Activated T-cell treated with anti-CD3 and anti-CD28 coated beads for 1 hour (primary cell): ENCODE measurements at places on chromosomes 3 and 15.

- no peak for DNase-seq
Observed at GRCh38 chr3:59515966-59516365, 466.1 kb upstream of the CFAP20DC start.

- DNase-seq: no peak
Observed at GRCh38 chr15:72131922-72132321, 13.7 kb downstream of the SENP8 start.

GRCh38 chr3:31268868-31269267, 263.9 kb upstream of the STT3B start:
- DNase-seq: no peak

- DNase-seq: no peak
Observed at GRCh38 chr3:61562042-61562720, 810 bp downstream of the PTPRG start.

GRCh38 chr15:86063356-86064095, 16.1 kb upstream of the AGBL1 start:
- no peak for DNase-seq

DNA sequence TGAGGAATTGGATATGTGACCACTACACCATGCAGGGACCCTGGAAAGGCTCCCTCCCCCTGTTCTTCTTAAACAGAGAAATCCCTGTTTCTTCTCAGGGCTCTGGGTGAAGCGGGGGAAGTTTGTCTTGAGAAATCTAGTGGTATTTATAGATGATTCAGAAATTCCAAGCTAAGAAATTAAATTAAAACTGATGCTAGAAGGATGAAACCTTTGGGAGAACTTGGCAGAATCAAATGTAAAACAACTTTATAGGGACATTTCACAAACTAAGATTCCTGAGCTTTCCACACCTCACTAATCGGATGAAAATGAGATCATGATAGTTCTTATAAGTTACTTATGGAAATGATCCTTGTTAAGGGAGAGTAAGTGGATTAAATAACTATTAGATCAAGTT, 54.2 kb downstream of the FBXL2 start:
- DNase-seq: no peak

- no peak for DNase-seq
Observed at GRCh38 chr3:186598108-186598784, 14.6 kb upstream of the AHSG start.

- DNase-seq: no peak
Observed at GRCh38 chr15:65787260-65787659, 4.8 kb downstream of the DENND4A start.

DNA sequence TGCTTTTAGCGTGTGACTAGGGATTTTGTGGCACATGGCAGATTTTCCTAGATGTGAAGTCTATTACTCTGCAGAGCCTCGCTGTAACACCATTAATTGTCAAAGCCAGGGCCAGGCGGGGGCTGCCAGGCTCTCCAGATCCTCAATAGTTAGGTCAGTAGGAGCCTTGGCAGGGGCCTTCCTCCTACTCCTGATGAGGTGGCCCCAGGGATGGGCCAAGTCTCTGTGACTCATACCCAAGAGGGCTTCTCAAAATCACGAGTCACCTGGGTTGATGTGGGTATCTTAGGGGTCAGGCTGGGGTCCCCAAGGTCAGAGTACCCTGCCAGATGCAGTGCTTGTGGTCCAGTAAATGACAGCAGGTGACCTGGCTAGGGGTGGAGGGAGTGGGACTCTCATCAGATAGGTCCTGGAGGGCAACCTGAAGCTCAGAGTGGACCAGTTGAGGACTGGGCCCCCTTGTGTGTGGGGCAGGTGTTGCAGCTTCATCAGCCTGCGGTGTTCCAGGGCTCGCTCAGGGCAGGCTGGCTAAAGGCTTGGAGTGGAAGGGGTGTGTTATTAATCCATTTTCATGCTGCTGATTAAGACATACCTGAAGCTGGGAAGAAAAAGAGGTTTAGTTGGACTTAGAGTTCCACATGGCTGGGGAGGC, 88.5 kb upstream of the MYZAP start:
- no peak for DNase-seq

GRCh38 chr3:132325634-132326033, 8.4 kb downstream of the ACP3 start:
- no peak for DNase-seq

GRCh38 chr3:27910456-27910855, 188.3 kb upstream of the EOMES start:
- no peak for DNase-seq

GRCh38 chr3:55795746-55796145, 308.6 kb upstream of the WNT5A start:
- DNase-seq: no peak

- DNase-seq: no peak
Observed at GRCh38 chr3:149541091-149541491, 66.6 kb downstream of the TM4SF4 start.

DNA sequence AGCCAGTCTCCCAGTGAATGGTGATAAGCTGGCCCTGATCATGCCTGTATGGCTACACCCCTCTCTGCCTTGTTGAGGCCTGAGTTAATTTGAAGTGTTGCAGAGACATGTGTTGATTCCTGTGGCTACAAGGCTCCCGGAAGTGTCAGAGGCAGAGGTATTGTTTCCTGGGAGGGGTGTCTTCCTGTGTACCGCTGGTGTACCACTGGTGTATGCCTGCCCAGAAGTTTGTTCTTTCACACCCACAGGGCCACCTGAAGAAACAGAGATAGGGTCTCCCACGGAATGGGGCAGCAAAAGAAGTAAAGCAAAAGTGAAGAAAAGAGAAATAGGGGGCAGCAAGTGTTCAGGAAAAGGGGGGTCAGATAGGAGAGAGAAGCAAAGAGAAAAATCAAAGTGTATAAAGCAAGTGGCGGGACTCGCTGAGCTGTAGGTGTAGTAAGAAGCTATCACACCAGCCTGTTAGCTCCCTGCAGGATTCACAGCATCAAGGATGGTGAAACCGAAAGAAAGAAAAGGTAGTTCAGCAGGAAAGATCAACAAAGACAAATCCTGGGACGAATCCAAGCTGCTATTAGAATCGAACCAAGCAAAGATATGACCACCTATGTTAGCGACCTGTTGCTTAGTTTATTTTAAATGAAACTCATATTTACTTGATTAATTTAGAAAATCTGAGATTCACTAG, 36.6 kb upstream of the CD47 start:
- DNase-seq: peak; percentile 38

GRCh38 chr3:155313300-155313699, 19.8 kb upstream of the STRIT1 start:
- no peak for DNase-seq

DNA sequence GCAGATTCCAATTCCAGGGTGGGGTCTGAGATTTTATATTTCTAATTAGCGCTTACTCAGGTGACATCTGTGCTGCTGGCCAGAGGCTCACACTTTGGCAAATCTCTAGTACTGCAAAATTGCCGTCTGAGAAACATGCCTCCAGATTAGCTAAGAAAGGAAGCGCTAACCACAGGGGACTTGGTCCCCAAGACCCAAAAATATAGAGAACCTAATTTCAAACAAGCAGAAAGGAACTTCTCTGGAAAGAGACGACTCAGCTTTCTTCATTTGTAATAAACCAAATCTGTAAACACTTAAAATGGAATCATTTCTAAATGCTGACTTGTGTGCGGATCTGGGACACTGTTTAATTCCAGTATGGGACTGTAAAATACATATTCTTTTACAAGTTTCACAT, 55.7 kb downstream of the B3GNT5 start:
- DNase-seq: no peak

DNA sequence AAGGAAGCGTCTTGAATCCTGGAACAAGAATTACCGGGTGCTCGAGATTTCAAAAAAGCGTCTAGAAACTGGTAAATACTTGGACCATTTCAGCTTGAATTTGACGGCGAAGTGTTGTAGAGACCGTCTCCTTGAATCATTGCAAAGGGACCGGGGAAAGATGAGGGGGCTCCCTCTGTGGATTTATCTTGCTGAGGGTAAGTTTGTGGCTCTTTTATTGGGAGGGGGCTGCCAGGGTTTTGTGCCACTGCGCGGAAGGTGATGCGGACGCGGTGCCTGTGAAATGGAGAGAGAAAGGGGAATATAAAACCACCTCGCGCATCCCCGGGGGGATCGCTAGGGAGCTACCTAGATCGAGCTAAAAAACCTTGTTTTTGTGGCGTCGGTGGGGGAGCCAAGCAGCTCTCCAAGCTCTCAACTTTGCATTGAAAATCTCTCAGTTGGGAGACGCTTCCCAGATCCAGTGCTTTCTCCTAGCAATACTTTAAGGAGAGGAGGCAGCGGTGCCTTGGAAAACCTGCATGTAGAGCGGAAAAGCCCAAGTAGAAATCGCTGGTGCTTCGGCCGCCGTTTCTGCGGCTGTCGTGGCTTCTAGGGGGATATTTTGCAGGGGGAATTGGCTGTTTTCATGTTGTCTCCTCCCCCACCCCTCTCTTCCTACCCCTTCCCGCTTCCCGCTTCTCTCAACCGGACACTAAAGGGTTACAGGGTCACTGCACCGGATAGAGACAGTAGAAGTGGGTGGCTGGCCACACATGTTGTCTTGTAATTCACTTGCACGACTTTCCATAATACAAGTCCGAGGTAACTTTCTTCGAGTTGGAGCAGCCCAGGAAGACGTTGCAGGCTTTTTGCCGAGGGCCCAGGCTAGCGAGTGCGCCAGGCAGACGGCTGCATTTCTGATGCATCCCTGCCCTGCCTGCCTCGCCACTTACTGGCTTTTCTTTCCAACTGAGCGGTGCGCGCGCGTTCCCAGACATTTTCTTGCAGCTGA, 187.6 kb downstream of the NLGN1 start:
- no peak for DNase-seq

DNA sequence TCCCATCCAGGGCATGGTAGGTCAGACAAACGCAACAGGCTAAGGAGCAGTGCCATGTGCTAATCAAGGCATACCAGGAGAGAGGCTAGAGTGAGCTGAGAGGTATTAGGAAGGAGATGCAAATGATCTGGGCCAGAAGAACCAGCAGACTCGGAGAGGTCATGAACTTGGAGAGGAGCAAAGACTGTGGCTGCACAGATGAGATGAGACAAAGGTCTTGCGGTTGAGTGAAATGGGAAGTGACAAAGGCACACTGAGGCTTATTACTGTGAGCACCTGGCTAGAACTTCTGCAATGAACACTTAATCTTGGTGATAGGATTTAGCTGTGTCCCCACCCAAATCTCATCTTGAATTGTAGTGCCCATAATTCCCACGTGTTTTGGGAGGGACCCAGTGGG, 380.2 kb downstream of the ULK4 start:
- no peak for DNase-seq

GRCh38 chr3:40782111-40782721, 257.5 kb downstream of the ZNF621 start:
- DNase-seq: no peak

DNA sequence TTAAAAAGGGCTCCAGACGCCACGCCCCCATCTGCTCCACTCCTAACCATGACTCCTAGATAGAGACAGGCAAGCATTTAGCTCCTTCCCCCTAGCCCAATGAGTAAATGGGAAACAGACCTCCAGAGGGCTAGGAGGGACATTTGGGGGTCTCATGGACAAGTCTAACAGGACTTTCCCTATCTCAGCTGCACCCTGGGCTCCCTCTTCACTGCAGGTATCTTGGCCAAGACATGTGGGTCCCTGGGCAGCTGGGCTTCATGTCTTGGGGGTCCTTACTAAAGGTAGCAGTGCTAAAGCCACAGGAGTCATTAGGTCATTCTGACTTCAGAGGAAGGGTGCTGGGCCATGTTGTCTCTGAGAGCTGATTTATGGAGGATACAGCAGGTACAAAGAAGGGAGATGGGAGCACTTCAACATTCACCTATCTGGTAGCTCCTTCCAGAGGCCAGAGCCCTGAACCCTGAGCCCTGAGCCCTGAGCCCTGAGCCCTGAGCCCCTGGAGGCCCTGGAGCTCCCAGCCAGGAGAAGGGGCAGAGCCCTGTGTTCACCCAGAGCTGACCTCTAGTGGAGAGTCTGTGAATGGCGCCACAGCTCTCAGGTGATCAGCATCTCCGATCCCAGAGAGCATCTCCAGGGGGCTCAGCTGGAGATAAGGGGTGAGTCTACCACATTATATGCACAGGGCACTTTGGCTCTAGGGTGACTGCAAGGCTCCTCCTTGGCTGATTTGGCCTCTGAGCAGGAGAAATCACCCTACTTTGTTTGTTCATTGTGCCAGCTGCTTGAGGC, 40.1 kb upstream of the EPHB1 start:
- no peak for DNase-seq

DNA sequence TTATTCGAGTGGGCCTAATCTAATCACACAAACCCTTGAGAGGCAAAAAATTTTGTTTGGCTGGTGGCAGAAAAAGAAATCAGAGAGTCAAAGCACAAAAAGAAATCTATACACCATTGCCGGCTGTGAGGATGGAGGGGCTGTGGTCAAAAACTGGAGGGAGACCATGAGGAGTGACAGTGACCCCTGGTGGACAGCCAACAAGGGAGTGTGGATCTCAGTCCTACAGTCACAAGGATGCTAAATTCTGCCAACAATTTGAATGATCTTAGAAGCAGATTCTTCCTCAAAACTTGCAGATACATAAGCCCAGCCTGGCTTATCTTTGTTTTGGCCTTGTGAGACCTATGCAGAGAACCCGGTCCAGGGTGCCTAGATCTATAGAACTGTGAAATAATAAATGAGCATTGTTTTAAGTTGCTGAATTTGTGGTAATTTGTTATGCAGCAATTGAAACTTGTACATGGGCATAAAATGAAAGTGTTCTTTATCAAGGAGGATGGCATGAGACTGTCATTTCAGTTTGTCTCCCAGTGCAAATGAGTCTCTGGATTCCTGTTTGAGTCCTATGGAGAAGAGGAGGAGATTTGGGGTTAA, 103.0 kb upstream of the ARHGEF26 start:
- DNase-seq: peak; percentile 1

DNA sequence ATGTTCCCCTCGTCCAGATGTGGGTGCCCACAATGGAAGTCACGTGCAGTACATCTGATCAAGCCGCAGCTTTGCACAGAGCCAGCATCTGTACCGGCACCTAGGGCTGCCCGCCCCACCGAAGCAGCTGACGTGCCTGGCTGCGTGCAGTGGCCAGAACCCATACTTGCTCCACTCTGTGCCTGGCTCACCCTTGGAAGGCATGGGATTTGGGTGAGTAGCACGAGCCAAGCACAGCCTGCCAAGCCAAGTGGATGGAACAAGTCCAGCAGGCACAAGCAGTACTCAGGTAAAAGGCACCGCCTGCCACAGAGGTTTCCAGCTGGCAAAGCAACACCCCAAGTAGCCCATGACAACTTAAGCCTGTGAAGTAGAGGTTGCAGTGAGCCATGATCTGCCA, 261.3 kb downstream of the TBC1D5 start:
- no peak for DNase-seq

DNA sequence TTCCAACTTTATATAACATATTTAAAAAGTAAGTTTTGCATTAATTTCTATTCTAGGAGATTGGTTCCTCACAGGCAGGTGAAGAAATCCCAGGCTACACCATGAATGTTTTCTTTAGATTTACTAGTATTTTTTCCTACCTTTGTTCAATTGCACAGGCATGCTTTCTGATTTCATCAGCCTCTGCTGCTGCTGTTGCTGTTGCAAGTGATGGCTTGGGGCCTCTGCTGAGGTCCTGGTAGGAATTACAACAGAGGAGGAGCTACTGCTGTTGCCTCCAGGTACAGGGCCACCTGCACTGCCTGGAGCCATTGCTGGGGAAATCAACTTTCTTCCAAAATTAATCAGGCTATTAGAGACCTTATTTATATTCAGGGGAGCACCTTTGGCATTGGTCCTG, 353.3 kb downstream of the PLCL2 start:
- DNase-seq: no peak

- no peak for DNase-seq
Observed at GRCh38 chr3:182739619-182740018, 53.7 kb upstream of the ATP11B start.
